ENCODE measurements at places on chromosomes 12 and 14. TPM values are rescaled to one million over a fixed set of nuclear protein-coding genes. Genes with fewer than 3 reads are reported as not detected.

The TCP11L2 gene
- 12.1 TPM for total RNA-seq

The TAS2R9 gene
- total RNA-seq: not detected

The CCDC175 gene
- not detected for total RNA-seq

The ACOT6 gene
- not detected for total RNA-seq

The AKAP6 gene
- total RNA-seq: 1.5 TPM

The TGM1 gene
- total RNA-seq: 2.6 TPM

The SLC4A8 gene
- 4.2 TPM for total RNA-seq

The ADGRD1 gene
- total RNA-seq: not detected

The SDSL gene
- total RNA-seq: 19.9 TPM

The SYCP3 gene
- total RNA-seq: not detected

The NPAS3 gene
- total RNA-seq: 1.2 TPM

The RPGRIP1 gene
- total RNA-seq: not detected

The HHIPL1 gene
- 0.84 TPM for total RNA-seq

The KRT81 gene
- total RNA-seq: 2,042 TPM

The KANSL2 gene
- total RNA-seq: 33.4 TPM

The IGFBP6 gene
- 299 TPM for total RNA-seq

The TMPRSS12 gene
- not detected for total RNA-seq

The FGF23 gene
- not detected for total RNA-seq

The ANKS1B gene
- total RNA-seq: 0.98 TPM

The SLC25A3 gene
- 466 TPM for total RNA-seq

The PLXNC1 gene
- total RNA-seq: not detected

The CBLN3 gene
- 3.4 TPM for total RNA-seq
